A549 treated with RU486 at 1 μM for 4 hours (cell line): ENCODE measurements at places on chromosomes 7 and 10. TPM values are rescaled to one million over a fixed set of nuclear protein-coding genes. Genes with fewer than 3 reads are reported as not detected.

PRLHR gene
- not detected in 5 replicates for total RNA-seq

LRGUK gene
- total RNA-seq = 0.28 to 0.53 TPM (median 0.35 TPM) in 5 replicates

MYOF gene
- 180 to 248 TPM (median 210 TPM) in 5 replicates for total RNA-seq

IGF2BP3 gene
- total RNA-seq = 15.8 to 28.0 TPM (median 25.1 TPM) in 5 replicates

DNAJC30 gene
- 6.9 to 10.5 TPM (median 10.2 TPM) in 5 replicates for total RNA-seq

FBXO24 gene
- 0.21 to 0.27 TPM (median 0.27 TPM) in 3 of 5 replicates, not detected in the others for total RNA-seq

MYOZ1 gene
- total RNA-seq = not detected in 5 replicates

FKBP6 gene
- not detected in 5 replicates for total RNA-seq
